ENCODE measurements at places on chromosomes 4 and X.

DNA sequence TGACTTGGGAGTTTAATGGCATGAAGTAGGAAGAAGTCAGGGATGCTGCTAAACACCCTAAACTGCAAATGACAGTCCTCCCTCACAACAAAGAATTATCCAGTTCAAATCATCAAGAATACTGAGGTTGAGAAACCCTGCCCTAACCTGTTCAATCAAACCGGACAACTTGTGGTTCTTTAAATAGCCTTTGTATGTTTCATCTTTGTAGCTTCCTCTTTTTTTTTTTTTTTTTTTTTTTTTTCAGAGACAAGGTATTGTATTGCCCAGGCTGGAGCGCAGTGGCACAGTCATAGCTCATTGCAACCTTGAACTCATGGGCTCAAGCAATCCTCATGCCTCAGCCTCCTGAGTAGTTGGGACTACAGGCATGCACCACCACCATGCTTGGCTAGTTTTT lies 52.5 kb upstream of the TTC29 start:
- no peak for DNase-seq

DNA sequence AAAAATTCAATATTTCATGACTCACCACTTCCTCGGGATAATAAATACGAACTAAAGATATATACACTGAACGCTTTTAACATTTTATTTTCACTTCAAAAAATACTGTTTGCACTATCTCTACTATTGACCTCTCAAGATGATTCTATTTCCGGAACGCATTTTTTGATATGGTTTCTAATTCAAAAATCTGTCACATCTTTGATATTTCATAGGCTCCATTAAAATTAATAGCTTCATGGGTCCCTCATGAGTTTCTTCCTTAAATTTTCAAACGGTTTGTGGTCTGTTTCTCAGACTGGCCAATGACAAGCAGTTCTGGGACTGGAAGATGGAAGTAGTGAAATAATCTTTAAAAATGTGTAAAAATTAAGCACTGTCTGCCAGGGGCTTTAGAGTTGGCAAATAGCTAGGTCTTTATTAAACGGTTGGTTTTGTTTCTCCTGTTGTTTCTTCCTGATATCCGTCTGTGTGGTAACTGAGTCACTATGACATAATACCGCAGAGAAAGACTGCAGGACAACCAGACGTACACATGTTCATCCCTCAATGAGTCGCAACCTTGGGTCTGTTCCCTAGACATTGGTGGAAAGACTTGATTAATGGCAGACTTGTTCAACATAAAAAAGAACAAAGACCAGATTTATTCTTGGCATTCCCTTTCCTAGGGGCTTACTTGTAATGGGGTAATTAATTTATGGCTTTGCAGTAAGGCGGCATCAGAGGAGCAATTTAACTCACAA lies 133.8 kb downstream of the PALLD start:
- DNase-seq: peak; percentile 79

GRCh38 chr4:57866468-57867171 lies 756.4 kb upstream of the IGFBP7 start:
- DNase-seq: no peak

DNA sequence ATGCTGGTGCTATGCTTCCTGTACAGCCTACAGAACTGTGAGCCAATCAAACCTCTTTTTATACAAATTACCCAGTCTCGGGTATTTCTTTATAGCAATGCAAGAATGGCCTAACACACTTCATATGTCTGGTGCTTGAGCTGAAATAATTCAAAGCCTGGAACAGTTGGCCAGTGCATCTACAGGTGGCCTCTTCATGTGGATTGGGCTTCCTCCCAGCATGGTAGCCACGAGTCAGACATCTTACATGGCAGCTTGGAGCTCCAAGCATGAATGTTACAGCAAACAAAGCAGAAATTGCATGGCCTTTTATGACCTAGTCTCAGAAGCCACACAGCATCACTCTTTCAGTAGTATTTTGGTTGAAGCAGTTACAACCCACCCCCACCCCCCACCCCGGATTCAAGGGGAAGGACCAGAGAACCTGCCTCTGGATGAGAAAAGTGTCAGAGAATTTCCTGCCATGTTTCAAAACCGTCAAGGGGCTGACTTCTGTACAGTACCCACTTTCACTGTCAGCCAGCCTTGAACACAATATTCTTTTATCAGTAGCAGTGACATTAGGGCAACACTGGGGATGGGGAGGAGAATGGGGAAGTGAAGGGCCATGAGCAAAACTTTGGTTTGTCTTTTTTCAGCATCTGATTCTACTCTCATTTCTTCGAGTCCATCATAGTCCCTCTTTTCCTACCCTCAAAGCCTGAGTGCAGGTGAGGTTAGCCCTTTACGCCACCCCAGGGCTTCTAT lies 368.7 kb downstream of the BCOR start:
- no peak for DNase-seq

DNA sequence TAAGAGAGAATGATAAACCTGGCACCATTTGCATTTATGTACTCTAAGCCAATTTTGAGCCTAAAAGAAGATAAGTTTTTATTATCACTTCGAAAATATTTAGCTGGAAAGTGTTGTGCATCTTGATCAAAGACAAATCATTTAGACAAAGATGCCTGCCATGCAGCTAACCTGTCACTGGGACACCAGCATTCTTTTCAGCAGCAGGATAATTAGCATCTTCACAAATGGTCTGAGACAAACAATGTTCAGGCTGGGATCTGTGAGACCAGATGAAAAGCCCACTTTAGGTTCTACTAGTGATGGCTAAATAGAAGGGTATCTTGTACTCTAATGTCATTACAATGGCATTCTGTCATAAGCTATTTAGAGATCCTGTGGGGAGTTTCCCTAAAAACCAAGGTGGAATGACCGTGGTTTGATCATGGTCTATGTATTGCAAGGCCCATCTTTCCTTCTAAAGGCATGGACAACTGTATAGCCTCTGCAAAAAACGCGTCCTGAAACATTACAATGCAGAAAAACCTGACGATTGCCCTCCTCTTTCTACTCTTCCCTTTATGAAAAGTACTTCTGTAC lies 7.2 kb downstream of the PRDM8 start:
- no peak for DNase-seq

GRCh38 chr4:40649321-40649720 lies 19.7 kb upstream of the RBM47 start:
- no peak for DNase-seq

GRCh38 chr4:7415927-7416686 lies 18.6 kb downstream of the PSAPL1 start:
- DNase-seq: no peak

DNA sequence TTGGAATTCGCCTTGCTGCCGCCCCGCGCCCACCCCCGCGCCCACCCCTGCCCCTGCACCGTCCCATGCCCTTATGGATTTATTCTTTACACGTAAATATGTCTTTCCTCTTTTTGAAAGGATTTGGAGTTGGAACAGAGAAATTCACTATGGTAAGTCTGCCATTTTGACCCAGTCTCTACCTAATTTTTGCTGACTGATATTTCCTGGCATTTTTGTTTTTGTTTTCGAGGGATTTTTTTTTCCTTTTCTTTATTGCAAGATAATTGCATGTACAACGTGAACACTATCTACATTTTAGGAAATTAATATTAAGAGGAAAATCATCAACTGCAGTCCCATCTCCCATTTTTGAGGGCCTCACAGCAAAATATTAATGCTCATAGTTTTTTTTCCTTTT lies 468 bp upstream of the SPIN2B start:
- DNase-seq: no peak

DNA sequence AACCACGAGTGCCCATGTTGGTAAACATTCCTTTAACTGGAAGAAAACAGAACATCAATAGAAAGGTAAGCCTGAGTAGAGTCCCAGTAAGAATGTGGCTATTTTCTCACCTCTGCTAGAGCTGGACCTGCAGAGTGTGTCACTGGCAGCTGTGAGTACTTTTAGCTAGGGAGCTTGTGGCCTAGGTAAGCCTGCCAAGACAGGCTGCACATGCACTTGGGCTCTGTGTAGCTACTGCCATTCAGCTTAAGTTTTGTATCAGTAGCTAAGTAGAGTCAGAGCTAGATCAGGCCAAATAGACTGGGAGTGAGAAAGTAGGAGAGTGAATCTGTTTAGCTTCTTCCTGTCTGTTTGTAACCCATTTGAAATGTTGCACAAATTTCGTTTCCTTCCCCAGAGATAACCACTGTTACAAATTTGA lies 35.3 kb downstream of the RBPJ start:
- no peak for DNase-seq

GRCh38 chr4:108940634-108941033 lies 177.8 kb upstream of the ETNPPL start:
- no peak for DNase-seq

GRCh38 chrX:118978451-118978850 lies 4.0 kb downstream of the LONRF3 start:
- no peak for DNase-seq

DNA sequence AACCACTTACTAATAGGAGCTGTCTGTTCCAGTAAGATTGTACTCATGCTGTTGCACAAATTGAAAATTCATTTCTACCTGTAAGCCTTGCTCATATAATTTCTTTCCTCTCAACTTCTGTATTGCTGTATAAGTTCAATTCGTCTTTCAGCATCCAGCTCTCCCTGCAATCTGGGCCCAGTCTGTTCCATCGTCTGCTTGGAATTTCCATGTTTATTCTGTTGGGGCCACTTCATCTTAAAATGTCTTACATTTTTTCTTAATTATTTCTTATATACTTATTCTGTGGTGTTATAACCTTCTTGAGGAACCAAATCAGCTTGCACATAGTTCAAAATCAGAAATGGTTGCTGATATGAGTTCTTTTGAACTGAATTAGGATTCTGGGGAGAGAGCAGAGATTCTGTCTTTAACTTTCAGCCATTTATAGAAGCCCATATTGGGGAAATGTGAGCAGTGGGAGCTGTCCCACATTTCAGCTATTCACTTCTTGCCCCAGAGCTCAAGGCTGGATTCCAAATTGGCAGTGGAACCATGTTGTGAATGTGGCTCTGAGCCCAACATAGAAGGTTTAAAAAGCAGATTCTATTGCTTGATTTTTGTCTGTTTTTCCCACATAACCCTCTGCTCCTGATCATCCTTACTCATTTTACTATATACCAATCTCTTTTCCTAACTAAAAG lies 291.9 kb downstream of the BMPR1B start:
- DNase-seq: no peak

DNA sequence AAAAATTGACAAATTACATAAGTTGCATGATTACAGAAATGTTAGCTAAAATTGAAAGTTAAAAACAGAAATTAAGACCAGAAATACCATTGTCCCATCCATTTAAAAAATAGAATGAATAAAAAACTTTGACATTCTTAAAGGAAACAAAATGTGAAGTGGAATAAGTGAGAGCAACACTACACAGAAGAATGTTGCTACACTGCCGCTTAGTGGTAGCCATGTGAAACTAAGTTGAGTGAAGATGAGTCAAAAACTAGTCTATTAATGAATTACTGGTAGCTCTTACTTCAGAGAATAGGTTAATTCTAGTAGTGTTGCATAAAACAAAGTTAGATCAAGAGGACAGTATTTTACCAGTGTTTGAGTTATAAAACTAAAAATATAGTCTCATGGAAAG lies 571.0 kb upstream of the KLHL4 start:
- DNase-seq: peak; percentile 7
